ENCODE measurements at places on chromosomes 2 and 18. TPM values are rescaled to one million over a fixed set of nuclear protein-coding genes. Genes with fewer than 3 reads are reported as not detected.

DNA sequence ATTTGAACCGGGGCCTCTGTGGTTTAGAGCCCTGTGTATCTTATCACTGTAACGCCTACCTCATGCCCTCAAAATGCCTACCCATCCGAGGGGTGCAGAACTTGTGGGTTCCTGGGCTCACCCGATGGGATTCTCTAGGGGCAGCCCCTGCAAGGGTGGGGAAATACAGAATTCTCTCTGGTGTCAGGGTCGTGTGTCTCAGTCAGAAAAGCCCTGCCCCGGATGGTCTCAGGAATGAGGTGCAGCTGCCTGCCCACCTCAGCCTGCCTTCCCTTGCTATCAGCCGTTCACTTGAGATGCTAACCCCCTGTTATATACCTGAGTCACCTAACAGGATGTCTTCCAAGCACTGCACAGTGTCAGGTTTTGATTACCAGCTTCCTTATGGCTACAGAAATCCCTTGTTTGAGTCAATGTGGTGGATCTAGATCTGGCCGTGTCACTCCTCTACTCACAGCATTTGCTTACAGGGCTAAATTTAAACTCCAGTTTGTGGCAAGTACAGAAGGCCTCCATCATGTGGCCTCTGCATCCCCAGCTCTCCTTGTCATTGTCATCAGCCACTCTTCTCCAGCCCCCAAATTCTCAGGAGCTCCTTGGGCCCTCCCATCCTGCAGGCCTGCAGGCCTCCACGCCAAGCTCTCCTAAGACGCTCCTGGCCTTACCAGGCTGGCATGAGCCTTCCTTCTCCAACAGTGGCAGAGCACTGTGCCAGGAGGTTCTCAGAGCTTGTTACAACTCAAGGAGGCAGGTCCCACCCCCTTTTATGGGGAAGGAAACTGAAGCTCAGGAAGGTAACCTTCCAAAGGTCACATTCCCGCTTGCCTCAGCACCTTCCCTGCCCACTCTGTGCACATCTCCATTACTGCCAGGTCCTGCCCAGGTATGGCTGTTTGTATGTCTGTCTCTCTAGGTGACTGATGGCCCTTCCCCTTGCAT is 14.3 kb upstream of the MAP3K2 start:
- no peak for DNase-seq

DNA sequence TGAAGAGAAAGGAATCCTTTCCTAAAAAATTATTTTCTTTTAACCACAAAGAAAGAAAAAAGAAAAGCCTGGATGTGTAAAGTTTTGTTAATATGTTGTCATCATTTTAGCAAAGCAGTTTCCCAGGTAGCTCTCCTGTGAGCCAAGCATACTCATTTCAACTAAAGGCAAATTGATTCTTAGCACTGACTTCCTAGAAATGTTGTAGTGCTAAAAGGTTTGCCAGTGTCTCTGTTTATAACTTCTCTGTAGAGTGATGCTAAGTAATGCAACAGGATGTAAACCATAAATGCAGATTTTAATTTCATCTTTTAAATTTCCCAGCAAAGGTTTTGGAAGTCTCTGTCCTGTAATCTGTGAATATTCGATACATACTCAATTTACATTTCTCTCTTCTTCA is 10.2 kb downstream of the GATA6 start:
- DNase-seq, result no peak

PARD3B gene
- total RNA-seq, result 34.5 TPM

- DNase-seq, result no peak
These were observed 2.2 kb downstream of the ALPI start for GRCh38 chr2:232458051-232458660.

SCN1A gene
- total RNA-seq, result not detected

DHRS9 gene
- total RNA-seq, result 4.8 TPM

DNA sequence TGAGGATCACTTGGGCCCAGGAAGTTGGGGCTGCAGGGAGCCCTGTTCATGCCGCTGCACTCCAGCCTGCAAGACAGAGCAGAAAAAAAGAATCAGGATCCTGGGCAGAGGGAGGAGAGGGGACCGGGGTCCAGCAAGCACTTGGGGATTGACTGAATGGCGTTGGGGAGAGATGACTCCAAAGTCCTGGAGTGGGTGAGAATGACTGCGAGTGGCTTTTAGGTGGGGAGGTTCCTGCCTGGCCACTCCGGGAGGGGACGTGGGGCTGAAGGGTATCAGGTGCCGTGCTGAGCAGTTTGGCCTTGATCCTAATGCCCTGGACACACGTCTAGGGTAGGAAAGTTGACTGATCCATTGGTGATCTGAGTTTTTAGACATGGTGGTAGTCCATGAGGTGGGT is 3.5 kb upstream of the NFATC1 start:
- no peak for DNase-seq

ADAM23 gene
- total RNA-seq, result 4.5 TPM

- no peak for DNase-seq
These were observed 105.4 kb downstream of the ACOXL start for GRCh38 chr2:110837446-110838409.

PJVK gene
- 1.8 TPM for total RNA-seq

GRCh38 chr2:42071791-42072190 is 24.0 kb downstream of the PKDCC start:
- DNase-seq, result no peak

DNA sequence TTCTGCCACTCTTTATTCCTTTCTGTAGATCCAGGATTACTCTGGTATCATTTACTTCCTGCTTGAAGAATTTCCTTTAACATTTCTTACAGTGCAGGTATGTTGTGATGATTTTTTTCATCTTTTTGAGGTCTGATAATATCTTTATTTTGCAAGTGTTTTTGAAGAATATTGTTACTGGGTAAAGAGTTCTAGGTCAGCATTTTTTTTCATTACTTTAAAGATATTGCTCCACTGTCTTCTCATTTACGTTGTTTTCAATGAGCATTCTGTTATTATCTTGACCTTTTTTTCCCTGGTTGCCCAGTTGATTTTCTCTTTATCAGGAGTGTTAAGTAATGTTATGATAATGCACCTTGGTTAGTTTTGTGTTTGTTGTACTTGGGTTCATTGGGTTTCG is 31.7 kb upstream of the TMEM247 start:
- no peak for DNase-seq

- no peak for DNase-seq
These were observed 148.9 kb downstream of the AGPS start for GRCh38 chr2:177541258-177541991.

GRCh38 chr2:8803658-8804379 is 33.6 kb downstream of the KIDINS220 start:
- no peak for DNase-seq

DNA sequence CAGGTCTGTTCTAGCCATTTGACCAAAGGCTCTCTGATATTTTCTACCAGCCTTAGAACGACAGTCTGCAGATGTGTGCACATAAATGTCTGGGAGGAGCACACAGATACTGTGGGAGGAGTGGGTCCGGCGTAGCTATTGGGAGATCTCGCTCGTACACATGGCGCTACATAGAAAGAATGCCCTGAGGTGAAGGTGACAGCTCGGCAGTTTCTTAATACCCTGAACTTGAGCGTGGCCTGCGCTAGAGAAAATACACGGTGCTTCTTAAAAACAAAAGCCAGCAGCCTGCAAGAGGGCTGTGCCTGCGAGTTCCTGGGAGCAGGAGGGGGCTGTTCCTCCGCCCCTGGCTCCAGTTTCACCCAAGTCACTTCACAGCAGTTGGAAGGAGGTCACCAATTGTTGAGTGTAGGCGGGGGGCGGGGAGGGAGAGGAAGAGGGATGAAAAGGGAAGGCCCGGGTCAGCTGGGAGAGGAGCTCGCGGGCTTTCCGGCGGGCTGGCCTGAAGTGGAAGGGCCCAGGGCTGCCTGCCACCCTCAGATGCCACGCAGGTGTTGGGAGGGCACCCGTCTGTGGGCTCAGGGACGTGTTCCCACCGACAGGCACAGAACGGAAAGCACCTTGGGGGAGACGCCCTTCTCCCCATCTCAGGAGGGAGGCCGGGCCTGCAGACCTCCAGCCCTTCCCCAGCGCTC is 124.7 kb upstream of the ZNF516 start:
- DNase-seq, result peak; percentile 28

KCNK3 gene
- total RNA-seq, result 19.6 TPM

GNLY gene
- 8.5 TPM for total RNA-seq

- no peak for DNase-seq
These were observed 276.4 kb downstream of the HRH4 start for GRCh38 chr18:24736662-24737330.

DNA sequence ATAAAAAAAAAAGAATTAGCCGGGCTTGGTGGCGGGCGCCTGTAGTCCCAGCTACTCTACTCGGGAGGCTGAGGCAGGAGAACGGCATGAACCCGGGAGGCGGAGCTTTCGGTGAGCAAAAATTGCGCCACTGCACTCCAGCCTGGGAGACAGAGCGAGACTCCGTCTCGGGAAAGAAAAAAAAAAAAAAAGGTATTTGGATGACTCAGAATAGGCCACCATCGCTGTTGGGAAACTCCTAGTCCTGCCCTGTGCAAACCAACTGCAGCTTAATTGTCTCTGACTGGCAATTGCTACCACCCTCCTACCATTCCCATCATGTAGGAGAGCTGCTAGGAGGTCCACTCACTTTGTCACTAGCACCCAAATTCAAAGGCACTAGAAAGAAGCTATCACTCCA is 43.5 kb downstream of the ATP8B1 start:
- no peak for DNase-seq

- DNase-seq, result peak; percentile 19
These were observed 19.9 kb upstream of the CABYR start for GRCh38 chr18:24118750-24119577.

- DNase-seq, result no peak
These were observed 3.8 kb upstream of the OTOF start for GRCh38 chr2:26481706-26482105.

RAB31 gene
- total RNA-seq, result 110 TPM

- no peak for DNase-seq
These were observed 6.8 kb downstream of the PPP1CB start for GRCh38 chr2:28758459-28758858.

LYG2 gene
- not detected for total RNA-seq

DNA sequence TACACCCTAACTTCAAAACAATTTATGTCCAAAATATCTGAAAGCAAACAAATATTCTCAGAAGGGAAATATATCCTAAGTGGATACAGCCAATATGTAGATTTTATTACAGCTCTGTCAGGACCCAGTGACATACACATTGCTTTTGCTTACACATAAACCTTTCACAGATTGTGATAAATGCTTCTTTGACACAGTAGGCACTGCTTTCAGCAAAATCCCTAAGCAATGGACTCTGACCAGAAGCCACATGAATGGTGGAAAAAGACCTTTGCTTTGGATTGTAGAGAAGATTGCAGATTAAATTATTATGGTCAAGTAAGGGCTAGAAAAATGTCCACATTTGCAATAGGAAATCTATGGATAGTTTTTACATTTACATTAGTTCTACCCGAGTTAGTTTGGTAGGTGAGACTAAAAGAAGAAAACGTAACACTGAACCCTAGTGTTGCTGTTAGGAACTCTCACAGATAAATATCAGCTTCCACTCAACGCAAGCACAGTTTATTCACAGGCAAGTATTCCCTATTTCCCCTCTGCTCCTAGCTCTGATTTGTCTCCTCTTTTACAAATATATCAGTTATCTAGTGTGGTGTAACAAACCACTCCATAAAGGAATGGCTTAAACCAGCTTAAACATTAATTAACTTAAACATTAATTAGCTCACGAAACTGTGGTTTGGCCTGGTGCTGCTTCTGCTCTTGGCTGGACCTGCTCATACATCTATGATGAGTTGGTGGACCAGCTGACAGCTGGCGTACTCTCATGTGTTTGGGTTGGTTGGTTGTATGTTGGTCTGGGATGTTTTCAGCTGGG is 23.6 kb upstream of the SERPINE2 start:
- no peak for DNase-seq

DNA sequence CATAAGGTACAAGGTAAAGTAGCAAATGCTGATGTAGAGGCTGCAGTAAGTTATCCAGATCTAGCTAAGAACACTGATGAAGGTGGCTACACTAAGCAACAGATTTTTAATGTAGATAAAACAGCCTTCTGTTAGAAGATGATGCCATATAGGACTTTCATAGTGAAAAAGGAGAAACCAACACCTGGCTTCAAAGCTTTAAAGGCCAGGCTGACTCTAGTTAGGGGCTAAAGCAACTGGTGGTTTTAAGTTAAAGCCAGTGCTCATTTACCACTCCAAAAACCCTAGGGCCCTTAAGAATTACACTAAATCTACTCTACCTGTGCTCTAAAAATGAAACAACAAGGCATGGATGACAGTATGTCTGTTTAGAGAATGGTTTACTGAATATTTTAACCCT is 131.0 kb downstream of the DNAH6 start:
- DNase-seq, result no peak

- no peak for DNase-seq
These were observed 772.6 kb downstream of the TSN start for GRCh38 chr2:122528061-122528460.

DNA sequence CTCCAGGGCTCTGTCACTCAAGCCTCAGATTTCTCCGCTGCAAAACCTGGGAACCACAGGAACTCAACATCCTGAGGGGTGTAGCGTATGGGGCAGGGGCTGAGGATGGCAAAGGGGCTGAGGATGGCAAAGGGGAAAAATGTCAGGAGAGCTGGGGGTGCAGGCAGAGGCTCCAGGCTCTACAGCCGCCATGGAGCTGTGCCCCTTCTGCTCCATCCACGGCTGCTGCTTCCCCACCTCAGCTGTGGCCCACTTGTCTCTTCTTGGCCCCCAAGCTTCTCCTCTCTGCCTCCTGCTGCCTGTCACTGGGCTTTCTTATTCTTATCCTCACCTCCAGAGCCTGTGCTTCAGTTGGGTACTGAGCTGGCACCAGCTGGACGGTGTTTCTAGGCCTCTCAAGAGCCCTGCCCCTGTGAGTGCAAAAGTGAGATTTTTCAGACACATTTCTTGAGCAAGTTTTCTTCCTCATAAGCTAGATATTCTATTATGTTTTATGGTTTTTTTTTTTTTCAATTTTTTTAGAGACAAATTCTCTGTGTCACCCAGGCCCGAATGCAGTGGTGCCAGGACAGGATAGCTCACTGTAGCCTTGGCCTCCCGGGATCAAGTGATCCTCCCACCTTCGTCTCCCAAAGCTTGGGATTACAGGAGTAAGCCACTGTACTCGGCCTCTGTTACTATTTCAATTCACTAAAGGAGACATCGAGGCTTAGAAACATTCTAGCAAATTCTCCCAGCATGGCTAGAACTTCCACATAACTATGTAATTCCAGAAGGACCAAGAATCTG is 49.0 kb downstream of the MARCO start:
- no peak for DNase-seq

IKZF2 gene
- 16.2 TPM for total RNA-seq

G6PC2 gene
- total RNA-seq, result not detected

GNAL gene
- 20.4 TPM for total RNA-seq

ZAP70 gene
- 3.4 TPM for total RNA-seq

HOXD13 gene
- total RNA-seq, result not detected

PKDCC gene
- total RNA-seq, result 225 TPM

- DNase-seq, result no peak
These were observed 448.5 kb downstream of the ZEB2 start for GRCh38 chr2:144071461-144071860.

- DNase-seq, result no peak
These were observed 36.2 kb downstream of the EHD3 start for GRCh38 chr2:31270131-31270530.

DNA sequence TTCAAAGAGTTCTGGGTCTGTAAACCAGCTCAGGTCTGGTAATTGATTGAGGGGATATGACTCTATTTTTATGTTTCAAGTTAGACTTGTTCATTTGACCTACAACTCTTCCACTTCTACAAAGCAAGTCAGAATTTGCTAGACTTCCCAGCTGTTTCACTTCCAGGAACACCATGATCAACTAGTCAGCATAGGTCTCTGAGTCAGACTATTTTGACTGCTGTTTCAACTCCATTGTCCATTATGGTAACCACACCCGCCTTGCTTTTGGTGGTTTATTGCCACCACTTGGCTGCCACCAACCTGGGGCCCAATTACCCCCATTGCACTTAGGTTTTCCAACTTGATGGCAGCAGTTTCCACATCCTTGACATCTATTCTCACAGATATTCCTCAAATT is 116.6 kb downstream of the LAMA3 start:
- DNase-seq, result no peak

Data from thoracic aorta (tissue), 2 donors.